PC-9 (cell line): ENCODE measurements at places on chromosomes 3 and 15. TPM values are rescaled to one million over a fixed set of nuclear protein-coding genes. Genes with fewer than 3 reads are reported as not detected.

DNA sequence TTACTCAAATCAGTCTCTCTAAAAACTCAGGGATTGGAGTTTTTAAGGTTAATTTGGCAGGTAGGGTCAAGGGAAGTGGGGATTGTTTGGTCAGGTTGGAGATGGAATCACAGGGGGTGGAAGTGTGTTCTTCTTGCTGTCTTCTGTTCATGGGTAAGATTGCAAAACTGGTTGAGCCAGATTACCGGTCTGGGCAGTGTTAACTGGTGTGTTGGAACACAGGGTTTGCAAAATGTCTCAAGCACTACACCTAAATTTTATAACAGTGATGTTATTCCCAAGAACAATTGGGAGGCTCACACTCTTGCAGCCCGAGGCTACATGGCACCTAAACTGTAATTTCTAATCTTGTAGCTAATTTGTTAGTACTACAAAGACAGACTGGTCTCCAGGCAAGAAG, 425.4 kb downstream of the PLOD2 start:
- no peaks in the 10 kb centered on the region for H3K4me1 ChIP-seq
- no peak overlapping the region for H3K27ac ChIP-seq
- no peaks in the 10 kb centered on the region for H3K36me3 ChIP-seq
- DNase-seq = no peak
- H3K4me3 ChIP-seq = no peak overlapping the region
- H3K27me3 ChIP-seq = no peaks in the 10 kb centered on the region

GRCh38 chr3:24343084-24343783, 151.4 kb downstream of the THRB start:
- no peaks in the 10 kb centered on the region for H3K27me3 ChIP-seq
- H3K4me1 ChIP-seq = peaks cover 22% of the 10 kb centered on the region
- no peak overlapping the region for H3K4me3 ChIP-seq
- H3K36me3 ChIP-seq = no peaks in the 10 kb centered on the region

- no peak for DNase-seq
- no peak overlapping the region for H3K4me3 ChIP-seq
- no peaks in the 10 kb centered on the region for H3K27me3 ChIP-seq
Measured at GRCh38 chr3:116453666-116454346, 8.5 kb upstream of the LSAMP start.

GRCh38 chr15:63530752-63531299, 26.4 kb downstream of the USP3 start:
- no peak overlapping the region for H3K4me3 ChIP-seq
- no peak overlapping the region for H3K27ac ChIP-seq
- H3K36me3 ChIP-seq = no peaks in the 10 kb centered on the region
- no peaks in the 10 kb centered on the region for H3K4me1 ChIP-seq
- DNase-seq = no peak

Gene LYSMD2
- total RNA-seq = 9.7 and 11.1 TPM in 2 replicates

Gene HIGD2B
- 0.35 TPM in 1 of 2 replicates, not detected in the other for total RNA-seq

Gene MEX3B
- not detected in 2 replicates for total RNA-seq

Gene SCN11A
- total RNA-seq = not detected in 2 replicates

Gene ATP13A5
- not detected in 2 replicates for total RNA-seq

- peak; percentile 82 for DNase-seq
- no peak overlapping the region for H3K27ac ChIP-seq
- no peaks in the 10 kb centered on the region for H3K27me3 ChIP-seq
- no peaks in the 10 kb centered on the region for H3K36me3 ChIP-seq
Measured at GRCh38 chr3:72903004-72903403, 15.2 kb downstream of the GXYLT2 start.

Gene CCR8
- total RNA-seq = not detected in 2 replicates

DNA sequence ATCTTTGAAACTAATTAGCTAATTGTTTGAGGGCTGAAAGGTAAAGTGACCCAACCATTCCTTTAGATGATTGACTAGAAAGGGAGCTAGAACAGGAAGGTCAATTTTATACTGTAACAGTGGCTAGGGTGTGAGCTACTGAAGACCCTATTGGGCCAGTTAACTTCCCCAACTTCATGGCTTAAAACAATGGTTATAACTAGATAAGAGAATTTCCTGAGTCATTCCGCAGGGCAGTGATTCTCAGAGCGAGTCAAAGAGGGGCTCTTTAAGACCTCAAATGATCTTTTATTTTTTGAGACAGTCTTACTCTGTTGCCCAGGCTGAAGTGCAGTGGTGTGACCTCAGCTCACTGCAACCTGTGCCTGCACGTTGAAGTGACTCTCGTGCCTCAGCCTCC, 33.7 kb upstream of the TTBK2 start:
- no peaks in the 10 kb centered on the region for H3K36me3 ChIP-seq
- no peaks in the 10 kb centered on the region for H3K27me3 ChIP-seq
- DNase-seq = no peak
- H3K27ac ChIP-seq = no peak overlapping the region
- no peaks in the 10 kb centered on the region; the same call in 1 of the 2 replicates for H3K4me1 ChIP-seq
- H3K4me3 ChIP-seq = no peak overlapping the region

GRCh38 chr3:186772281-186772694, 11.1 kb upstream of the EIF4A2 start:
- H3K27ac ChIP-seq = no peak overlapping the region
- H3K36me3 ChIP-seq = no peaks in the 10 kb centered on the region
- no peak overlapping the region for H3K4me3 ChIP-seq
- DNase-seq = no peak
- no peaks in the 10 kb centered on the region for H3K4me1 ChIP-seq

DNA sequence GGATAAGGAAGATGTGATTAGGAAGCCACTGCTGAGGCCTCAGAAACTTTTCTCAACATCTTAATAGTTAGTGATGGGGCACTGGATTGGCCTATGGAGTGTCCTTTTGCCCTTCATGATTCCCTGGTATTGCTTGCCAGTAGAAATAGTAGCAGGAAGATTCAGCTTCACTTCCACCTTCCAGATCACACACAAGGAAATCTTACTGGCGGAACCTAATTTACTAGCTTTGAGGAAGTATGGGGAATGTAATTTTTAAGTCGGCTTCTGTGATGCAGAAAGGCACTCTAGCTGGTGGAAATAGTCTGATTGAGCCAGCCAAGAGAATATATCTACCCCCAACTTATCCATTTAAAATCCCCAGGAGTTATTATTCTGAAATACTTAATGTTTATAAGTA, 46.5 kb downstream of the LPP start:
- no peak for DNase-seq
- H3K36me3 ChIP-seq = no peaks in the 10 kb centered on the region; the same call in 1 of the 2 replicates
- no peak overlapping the region for H3K27ac ChIP-seq
- no peak overlapping the region for H3K4me3 ChIP-seq

Gene LTF
- not detected in 2 replicates for total RNA-seq

- H3K27ac ChIP-seq = no peak overlapping the region
- peak; percentile 39 for DNase-seq
- no peaks in the 10 kb centered on the region for H3K36me3 ChIP-seq
- no peaks in the 10 kb centered on the region for H3K4me1 ChIP-seq
- H3K27me3 ChIP-seq = no peaks in the 10 kb centered on the region
- H3K4me3 ChIP-seq = no peak overlapping the region
Measured at GRCh38 chr3:156150434-156151066, 30.2 kb downstream of the KCNAB1 start.

GRCh38 chr15:60471314-60471713, 7.6 kb downstream of the ICE2 start:
- no peaks in the 10 kb centered on the region for H3K27me3 ChIP-seq
- no peak overlapping the region for H3K27ac ChIP-seq
- H3K4me3 ChIP-seq = no peak overlapping the region
- DNase-seq = no peak
- H3K4me1 ChIP-seq = peaks cover 12% of the 10 kb centered on the region; the same call in 1 of the 2 replicates
- peaks cover 11% of the 10 kb centered on the region; the same call in 1 of the 2 replicates for H3K36me3 ChIP-seq

Gene HRH1
- total RNA-seq = 7.4 and 9.2 TPM in 2 replicates

DNA sequence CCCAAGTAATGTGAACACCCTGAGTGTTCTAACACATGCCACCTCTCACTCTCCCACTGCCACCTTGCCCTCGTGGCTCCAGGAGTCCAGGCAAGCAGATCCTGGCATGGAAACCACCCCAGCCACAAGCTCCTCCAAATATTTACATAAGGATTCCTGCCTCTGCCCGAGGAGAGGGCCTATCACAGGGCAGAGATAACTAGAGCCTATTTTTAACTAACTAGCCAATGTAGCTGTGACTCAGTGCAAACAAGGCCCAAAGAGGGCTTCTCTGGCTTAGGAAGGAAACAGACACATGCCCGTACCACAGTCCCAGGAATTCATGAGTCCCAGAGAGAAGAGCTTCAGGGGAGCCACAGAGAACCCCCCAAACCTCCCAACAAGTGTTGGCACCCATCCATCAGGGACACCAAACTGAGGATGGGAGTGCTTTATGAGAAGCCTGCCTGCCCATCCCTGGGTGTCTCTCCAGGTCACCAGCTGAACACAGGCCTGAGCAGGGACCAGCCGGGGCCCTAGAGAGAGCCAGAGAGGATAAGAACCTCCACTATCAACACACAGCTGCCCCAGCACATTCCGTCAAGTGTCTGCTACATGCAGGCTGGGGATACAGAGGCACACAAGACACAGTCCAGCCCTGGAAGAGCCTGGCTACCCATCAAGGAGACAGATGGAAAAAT, 9.2 kb downstream of the FYCO1 start:
- H3K27ac ChIP-seq = peak overlapping the region; percentile 38
- peak; percentile 55 for DNase-seq
- no peaks in the 10 kb centered on the region for H3K27me3 ChIP-seq
- H3K4me1 ChIP-seq = peaks cover 31% of the 10 kb centered on the region
- H3K36me3 ChIP-seq = peaks cover 2% of the 10 kb centered on the region

DNA sequence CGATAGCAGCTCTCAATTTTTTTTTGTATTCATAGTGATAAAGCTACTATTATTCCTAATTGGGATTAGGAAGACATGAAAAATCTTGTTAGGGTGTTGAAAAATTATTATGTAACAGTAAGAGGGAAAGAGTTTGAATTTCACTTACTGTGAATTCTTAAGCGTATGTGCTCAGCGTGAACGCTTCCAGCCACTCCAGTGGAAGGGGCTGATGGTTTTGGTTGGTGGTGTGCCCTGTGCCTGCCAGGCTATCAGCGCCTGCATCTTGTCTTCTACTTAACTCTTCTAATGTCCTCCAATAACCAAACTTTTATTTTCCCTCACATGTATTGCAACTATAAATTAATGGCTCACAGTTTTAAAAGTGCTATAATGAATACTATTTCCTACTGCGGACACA, 22.5 kb downstream of the CDIN1 start:
- H3K27ac ChIP-seq = no peak overlapping the region
- no peaks in the 10 kb centered on the region for H3K4me1 ChIP-seq
- no peak overlapping the region for H3K4me3 ChIP-seq
- H3K27me3 ChIP-seq = no peaks in the 10 kb centered on the region
- no peak for DNase-seq
- no peaks in the 10 kb centered on the region; the same call in 1 of the 2 replicates for H3K36me3 ChIP-seq

- DNase-seq = no peak
- peak overlapping the region; percentile 41; the same call in 1 of the 2 replicates for H3K4me3 ChIP-seq
- H3K4me1 ChIP-seq = peaks cover 12% of the 10 kb centered on the region
- H3K27me3 ChIP-seq = no peaks in the 10 kb centered on the region
Measured at GRCh38 chr15:101615414-101615985, 36.7 kb downstream of the TM2D3 start.

Gene CCDC9B
- 141 and 168 TPM in 2 replicates for total RNA-seq

Gene TTLL13
- total RNA-seq = 0.93 and 0.96 TPM in 2 replicates

- H3K36me3 ChIP-seq = no peaks in the 10 kb centered on the region
- no peak overlapping the region for H3K4me3 ChIP-seq
- H3K27ac ChIP-seq = no peak overlapping the region
- no peaks in the 10 kb centered on the region for H3K4me1 ChIP-seq
- no peak for DNase-seq
Measured at GRCh38 chr15:27182561-27183110, 211.7 kb downstream of the GABRG3 start.

DNA sequence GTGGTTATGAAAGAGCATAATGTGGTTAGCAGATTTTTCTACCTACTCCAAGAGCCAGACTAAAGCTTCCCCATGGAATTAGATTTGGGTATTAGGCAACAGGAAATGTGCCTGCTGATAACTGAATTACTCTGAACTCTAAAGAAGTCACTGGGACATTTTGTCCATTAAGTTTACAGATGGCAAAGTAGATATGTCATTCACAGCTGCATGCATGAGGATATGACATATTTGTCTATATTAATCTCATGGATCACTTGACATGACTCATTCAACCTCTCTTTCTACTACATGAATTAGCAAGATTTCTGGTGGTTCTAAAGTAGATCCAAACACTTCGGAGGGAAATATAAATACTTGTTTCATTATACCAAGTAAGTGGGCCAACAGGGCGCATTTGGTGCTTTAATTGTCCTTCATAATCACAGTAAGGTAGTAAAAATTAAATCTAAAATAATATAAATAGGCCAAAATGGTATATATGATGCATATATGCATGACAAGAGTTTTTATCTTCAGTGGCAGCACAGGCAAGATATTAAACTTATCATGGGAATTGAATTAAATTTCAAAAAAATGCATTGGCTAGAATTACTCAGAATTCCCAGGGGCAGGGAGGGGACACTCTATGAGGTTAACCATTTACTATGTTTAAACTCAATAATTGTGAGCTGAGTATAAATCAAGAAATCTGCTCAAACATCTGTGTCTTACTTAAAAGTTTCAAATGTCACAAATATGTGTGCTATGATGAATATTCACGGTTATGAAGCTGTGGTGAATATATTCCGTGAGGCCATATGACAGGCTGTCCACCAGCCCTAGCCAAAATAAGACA, 365.3 kb upstream of the KCNMB2 start:
- peak; percentile 22 for DNase-seq
- H3K4me1 ChIP-seq = peaks cover 20% of the 10 kb centered on the region
- no peak overlapping the region for H3K4me3 ChIP-seq
- no peaks in the 10 kb centered on the region for H3K36me3 ChIP-seq

DNA sequence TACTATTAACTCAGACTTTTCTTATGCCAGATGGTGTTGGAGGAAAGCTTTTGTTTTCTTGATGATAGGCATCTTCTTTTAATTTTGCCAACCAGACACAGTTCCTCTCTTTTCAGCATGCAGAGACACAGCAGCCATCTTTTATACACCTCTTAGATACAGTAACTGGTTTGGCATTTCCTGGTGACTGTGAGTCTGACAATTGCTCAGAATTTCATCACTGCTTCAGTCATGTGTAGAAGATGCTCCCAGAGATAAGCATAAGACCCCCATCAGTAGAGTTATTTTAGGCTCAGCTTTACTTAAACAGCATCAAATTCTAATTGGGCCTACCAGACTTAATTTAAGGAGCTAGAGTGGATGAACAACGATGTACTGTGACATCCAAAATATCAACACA, 779.0 kb downstream of the SQOR start:
- DNase-seq = no peak
- H3K27ac ChIP-seq = no peak overlapping the region

Gene CHRNA7
- not detected in 2 replicates for total RNA-seq

GRCh38 chr3:63047068-63047467, 171.9 kb upstream of the CADPS start:
- no peaks in the 10 kb centered on the region for H3K36me3 ChIP-seq
- H3K4me1 ChIP-seq = no peaks in the 10 kb centered on the region
- no peak overlapping the region for H3K4me3 ChIP-seq
- no peak overlapping the region for H3K27ac ChIP-seq
- DNase-seq = no peak
- no peaks in the 10 kb centered on the region for H3K27me3 ChIP-seq

DNA sequence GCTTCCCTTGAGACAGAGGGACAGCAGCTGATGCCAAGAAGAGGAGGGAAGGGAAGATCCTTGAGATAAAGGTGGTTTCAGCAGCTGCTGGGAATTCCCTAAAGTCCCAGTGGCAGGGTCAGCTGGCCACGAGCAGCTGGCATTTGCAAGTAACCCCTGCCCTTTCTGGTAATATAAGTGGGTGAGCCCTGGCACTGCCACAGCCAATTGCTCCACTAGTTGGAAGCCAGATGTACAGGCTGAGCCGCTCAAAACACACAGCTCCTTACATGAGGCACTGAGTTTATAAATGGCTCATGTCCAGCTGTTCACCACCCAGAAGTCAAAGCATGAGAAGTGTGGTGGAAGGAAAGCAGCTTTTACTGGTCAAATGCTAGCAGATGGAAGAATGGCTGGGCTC, 35.4 kb downstream of the PRR20G start:
- no peaks in the 10 kb centered on the region for H3K36me3 ChIP-seq
- DNase-seq = no peak
- peaks cover 13% of the 10 kb centered on the region for H3K27me3 ChIP-seq
- no peak overlapping the region for H3K4me3 ChIP-seq
